Erythroblast (primary cell): ENCODE measurements at places on chromosomes 1 and 21.
A peak's percentile ranks its signal among the peaks of the same experiment; 100 is the strongest.

GRCh38 chr21:14526836-14527695, 19.0 kb downstream of the SAMSN1 start:
- DNase-seq, result peak; percentile 27

DNA sequence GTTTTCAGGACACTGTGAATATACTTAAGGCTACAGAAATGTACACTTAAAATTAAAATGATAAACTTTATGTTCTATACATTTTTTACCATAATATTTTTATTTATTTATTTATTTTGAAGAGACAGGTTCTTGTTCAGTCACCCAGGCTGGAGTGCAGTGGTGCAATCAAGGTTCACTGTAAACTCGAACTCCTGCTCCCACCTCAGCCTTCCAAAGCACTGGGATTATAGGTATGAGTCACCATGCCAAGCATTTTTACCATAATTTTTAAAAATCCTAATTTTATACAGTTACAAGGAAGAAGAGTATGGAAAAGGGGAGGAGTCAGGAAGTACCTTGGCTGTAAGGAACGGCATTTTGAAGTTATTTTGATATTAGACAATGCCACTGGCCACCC, 23.6 kb upstream of the ANGPTL3 start:
- DNase-seq, result no peak

GRCh38 chr1:33633019-33633801, 160.8 kb downstream of the ZSCAN20 start:
- peak; percentile 80 for DNase-seq

DNA sequence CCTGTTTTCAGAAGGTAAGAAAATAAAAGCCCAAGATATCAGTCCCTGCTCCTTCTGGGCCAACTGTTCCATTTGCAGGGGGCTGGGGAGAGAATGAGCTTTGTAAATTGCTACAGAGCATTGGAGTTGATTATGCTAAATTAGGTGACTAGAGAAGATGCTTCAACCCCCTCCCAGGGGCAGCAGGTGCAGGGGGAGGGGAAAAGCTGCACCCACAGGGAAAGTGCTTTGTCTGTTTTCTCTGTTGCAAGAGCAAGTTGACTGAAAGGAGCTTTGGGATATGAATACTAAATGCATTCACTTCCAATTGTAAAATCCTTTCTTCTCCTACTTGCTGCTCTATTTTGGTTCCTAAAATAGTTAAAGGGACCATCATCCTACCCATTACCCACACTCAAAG, 16.5 kb upstream of the PIGM start:
- DNase-seq, result no peak

DNA sequence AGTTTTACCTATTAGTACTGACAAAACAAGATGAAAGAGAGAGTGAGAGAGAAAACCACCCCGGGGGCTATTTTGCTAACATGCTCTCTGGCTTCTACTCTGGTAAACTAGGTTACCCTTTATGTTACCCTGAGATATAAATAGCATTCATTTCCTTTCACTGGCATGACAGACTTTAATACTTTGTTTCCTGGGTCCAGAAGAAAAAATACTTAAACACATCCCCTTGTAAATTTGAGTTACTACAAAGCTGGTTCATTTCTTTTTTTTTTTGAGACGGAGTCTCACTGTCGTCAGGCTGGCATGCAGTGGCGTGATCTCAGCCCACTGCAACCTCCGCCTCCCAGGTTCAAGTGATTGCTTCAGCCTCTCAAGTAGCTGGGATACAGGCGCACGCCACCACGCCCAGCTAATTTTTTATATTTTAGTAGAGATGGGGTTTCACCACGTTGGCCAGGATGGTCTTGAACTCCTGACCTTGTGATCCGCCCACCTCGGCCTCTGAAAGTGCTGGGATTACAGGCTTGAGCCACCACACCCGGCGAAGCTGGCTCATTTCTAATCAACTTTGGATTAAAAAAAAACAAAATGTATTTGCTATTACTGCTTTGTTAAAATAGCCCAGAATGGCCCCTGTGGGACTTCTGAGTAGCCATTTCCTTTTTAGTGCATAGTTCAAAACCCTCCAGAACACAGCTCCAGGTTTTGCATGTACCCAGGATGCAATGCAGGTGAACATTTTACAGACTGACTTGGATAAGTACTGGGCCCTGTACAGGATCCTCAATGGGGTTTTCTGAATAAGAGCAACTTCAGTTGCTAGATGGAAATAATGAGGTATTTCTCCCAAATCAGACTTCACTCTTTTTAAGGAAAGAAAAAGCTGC, 20.6 kb downstream of the INPP5B start:
- no peak for DNase-seq

DNA sequence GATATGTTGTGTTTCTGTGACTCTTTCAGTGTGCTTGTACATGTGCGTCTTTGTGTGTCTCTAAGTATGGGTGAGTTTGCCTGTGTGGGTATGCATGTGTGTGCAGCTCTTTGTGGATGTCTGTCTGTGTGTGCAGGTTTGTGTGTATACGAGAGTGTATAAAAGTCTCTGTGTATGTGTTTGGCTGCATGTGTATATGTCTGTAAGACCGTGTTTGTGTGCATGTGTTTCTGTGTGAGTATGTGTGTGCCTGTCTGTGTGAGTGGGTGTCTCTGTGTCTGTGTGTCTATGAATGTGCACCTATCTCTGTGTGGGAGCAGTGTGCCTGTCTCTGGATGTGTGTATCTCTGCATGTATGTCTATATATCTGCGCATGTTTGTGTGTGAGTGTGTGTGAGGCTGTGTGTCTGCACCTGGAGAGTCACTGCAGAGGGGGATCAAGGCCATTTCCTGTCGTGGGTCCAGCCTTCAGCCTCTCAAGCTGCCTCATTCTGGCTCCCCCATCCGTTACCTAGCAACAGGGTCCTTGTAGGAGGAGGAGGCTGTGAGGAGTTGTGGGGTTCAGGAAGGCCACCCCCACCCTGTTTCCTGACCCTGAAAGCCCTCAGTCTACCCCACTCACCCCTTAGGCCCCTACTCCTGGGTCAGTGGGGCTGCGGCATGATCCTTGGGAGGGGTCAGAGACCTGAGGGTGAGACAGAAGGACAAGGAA, 10.4 kb downstream of the FGR start:
- DNase-seq, result no peak

DNA sequence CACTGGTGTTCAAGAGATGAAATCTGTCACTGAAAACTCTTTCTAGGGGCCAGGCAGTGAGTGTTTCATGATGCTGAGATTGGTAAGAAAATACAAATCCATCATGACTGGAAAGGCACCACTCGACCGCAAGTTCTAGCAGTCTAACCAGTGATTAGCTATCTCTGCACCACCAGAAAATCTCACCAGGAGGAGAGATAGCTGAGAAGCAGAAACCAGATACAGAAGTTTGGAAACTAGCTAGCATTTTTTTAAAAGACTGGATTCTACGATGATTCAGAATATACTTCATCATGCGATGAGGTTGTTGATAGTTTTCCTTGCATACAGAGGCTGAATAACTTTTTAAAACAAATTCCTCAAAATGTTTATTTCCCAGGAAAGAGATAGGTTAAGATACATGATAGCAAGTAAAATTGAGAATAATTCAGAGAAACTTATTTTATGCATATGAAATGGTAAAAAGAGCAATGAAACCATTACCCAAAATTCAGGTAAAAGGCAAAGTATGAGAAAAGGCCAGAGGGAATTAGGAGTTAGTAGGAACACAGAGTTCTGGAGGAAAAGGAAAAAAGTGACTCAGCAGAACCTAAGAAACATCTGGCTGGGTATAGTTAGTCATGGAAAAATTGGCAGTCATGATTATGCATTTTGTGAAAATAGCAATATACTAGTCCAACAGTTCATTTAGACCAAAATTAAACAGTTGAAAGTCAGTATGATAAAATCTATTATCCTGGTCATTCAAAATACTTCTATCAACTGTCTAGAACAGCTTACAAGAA, 3.3 kb upstream of the F3 start:
- DNase-seq, result peak; percentile 10

- DNase-seq, result no peak
Observed at GRCh38 chr1:217620814-217621213, 10.1 kb downstream of the GPATCH2 start.

- DNase-seq, result no peak
Observed at GRCh38 chr21:40652436-40652835, 194.5 kb downstream of the DSCAM start.

DNA sequence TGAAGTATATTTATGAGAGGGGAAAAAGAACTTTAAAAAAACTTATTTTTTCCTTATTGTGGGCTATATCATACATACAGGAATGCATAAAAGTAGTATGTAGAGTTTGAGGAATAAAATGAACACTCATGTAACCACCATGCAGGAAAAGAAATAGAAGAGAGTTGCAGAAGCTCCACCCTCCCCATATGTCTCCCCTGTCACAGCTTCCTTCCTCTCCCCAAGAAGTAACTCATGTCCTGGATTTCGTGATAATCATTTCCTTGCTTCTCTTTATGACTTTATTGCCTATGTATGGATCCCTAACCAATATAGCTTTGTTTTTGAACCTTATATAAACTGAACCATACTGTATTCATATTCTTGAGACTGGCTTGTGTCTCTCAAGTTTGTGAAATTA, 126.4 kb downstream of the ZZZ3 start:
- no peak for DNase-seq

- no peak for DNase-seq
Observed at GRCh38 chr1:90402893-90403849, 313.9 kb downstream of the BARHL2 start.

DNA sequence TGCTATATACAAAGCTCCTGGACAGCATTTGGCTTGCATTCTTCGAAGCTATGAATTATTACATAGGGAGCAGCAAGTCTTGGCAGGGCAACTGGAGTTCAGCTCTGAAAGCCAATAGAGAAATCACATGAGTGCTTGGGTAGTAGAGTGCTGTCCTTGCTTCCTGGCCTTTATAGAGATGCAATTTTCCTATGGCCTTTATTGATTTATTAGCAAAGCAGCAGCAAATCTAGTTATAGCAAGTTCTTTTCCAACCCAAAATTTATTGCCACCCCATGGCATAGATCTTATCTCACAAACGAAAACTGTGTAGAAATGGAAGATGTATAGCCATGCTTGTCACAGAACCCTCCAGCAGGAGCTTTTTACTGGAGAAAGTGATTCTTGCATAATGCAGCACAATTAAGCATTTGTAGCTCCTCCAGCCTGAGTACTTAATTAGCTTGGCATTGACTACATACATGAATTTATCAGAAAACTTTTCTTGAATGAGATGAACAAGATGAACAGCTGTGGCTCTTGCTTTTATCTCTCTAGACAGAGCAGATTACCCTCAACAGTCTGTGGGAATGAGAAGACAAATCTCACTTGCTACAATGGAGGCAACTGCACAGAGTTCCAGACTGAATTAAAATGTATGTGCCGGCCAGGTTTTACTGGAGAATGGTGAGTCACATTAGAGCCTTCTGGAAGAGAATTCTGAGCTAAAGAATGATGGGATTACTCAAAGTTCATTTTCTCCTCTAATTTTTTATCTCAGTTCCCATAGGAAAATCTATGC, 170.1 kb downstream of the CRB1 start:
- DNase-seq, result peak; percentile 73

GRCh38 chr21:34183331-34183928, 110.1 kb downstream of the MRPS6 start:
- DNase-seq, result no peak

DNA sequence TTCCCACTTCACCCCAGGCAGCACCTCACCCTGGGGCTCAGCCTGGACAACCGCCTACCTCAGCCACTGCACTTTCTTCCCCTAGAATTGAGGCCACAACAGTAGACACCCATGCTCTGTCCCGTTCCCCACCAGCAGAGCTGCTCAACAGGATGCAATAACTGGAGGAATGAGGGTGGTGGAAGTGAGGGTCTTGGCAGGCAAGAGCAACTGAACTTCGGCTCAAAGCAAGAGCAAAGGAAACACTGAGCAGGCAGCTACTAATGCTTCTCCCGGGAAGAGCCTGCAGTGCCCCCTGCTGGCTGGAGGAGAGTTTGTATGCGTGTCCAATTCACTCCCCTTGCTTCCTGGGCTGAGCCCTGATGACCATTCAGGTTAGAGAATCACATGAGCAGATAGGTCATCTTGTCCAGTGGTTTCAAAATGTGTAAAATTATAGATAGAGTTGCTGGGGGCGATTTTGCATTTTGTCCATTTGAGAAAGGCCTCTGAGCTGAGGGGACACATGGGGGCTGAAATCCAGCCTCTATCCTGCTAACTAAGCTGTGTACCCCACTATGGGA, 13.9 kb downstream of the NT5C1A start:
- peak; percentile 72 for DNase-seq

DNA sequence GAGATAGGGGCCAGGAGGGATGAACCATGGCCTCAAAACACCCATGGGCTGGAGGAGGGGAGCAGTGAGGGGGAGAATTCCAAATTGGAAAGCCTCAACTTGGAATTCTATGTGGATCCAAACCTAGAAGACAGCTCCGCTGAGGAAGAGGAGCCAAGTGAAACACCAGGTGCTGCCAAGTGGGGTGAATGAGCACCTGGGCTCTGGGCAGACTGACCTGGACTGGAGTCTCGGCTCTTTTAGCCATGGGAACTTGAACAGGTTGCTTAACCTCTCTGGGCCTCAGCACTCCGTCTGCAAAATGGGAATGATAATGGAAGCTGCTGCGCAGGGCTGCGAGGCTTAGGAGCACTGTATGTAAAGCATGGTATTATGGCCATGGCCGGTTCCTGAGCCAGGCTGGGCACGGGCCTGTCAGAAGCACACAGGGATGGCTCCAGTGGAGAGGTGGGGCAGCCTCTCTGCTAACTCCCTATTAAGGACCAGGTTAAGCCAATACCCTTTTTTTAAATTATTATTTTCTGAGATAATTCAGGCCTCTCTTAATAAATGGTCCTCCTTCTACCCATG, 81.5 kb downstream of the SYT2 start:
- DNase-seq, result no peak

GRCh38 chr1:117570988-117571409, 34.8 kb upstream of the TENT5C start:
- no peak for DNase-seq

DNA sequence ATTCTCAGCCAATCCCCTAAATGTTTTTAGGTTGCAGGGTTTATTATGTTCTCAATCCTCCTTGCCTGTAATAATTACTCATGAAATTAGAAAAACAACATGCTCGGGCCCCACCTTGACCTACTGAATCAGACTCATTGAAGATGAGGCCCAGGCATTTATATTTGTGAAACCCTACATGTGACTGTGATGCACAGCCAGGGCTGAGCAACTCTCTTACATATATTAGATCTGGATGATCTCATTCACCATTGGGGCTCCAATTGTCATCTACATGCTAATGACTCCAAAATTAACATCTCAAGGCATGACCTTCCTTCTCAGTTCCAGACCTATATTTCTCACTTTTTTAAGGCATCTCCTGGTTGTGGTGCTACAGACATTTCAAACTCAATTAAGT, 103.3 kb downstream of the WDR3 start:
- no peak for DNase-seq
